ENCODE measurements at places on chromosomes 13 and 19.

DNA sequence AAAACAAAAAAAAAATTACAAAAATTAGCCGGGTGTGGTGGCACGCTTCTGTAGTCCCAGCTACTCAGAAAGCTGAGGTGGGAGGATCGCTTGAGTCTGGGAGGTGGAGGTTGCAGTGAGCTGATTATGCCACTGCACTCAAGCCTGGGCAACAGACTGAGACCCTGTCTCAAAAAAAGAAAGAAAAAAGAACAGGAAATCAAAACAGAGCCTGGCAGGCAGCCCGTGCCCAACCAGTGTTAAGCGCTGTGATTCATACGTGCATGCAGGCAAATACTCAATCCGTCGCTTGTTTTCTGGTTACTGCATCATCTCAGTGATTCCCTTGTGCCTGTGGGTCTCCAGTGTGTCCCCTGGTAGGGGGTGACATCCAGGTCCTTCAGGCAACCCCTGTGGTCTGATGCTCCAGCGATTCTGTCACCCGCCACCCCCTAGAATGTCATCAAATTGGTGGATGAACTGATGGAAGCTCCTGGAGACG is 18.1 kb downstream of the DDX39A start:
- DNase-seq, result no peak

DNA sequence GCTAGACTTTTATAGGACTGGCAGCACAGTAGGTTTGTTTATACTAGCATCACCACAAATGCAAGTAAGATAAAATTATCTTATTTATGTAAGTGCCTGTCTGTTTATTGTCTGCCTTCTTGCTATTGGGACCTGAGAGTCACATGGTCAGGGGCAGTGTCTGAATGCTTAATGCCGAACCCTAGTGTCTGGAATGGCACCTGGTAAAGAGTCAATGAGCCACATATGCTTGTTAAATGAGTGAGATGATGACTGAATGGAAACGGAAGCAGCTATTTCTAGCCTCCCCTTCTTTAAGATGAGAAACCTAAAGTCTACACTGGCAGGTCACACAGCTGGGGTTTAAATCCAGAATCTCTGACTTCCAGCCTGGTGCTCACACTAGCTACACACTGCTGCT is 92.2 kb downstream of the STOML3 start:
- DNase-seq, result no peak

GRCh38 chr19:45075301-45076028 is 813 bp downstream of the ZNF296 start:
- DNase-seq, result peak; percentile 39

DNA sequence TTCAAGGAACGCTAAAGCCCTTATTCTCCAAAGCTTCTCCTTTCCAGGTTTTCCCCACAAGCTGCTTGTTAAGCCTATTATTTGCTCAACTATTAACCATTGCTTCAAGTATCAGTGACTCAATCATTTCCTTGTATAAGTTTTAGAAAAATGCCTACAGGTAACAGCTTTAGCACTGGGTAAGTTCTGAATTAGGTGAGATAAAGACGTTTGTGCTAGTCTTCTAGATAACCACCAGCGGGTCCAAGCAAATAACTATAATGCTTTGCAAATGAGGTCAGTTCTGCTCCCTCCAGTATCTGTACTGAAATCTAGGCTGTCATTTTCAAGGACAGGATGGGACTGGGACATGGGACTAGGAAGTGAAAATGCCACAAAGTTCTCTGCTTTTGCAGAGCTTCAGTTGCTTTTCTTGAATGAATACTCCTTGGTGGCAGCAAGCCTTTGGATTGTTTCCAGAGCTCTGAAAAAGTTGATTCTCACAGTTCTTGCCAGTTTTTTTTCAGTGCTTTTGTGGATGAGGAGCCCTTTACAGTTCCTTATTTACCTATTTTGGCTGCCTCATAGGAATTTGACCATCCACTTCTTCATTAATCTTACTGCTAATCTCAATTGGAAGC is 1487.7 kb downstream of the EFNB2 start:
- no peak for DNase-seq

Measured in activated CD4-positive, alpha-beta T cell treated with anti-CD3 and anti-CD28 coated beads, Interleukin-2, amount 50 U/mL, for 48 hours (primary cell).